Hematopoietic multipotent progenitor cell treated with erythropoietin and hydrocortisone succinate and interleukin-3 and kit ligand, for 8 days (in vitro differentiated cells): ENCODE measurements at places on chromosomes 2 and 18.

GRCh38 chr18:49052891-49053644, 102.3 kb upstream of the SMAD7 start:
- peak; percentile 50 for DNase-seq

DNA sequence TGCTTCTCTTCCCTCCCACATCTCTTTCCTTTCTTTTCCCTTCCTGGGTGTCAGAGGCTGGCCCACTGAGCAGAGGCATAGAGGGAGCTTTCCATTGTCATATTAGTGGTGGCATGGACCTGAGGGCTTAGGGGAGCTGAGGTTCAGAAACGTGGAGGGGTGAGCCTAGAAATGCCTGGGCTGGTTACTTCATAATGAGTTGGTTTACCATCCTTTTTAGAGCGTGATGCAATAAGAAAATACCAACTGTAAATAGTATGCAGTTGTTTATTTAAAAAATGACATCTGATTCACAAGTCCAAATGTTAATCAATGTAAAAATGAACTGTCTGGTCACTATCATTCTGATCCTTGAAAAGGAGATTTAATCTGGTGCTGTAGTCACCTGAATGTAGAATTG, 46.3 kb downstream of the MYO1B start:
- DNase-seq = no peak

- no peak for DNase-seq
Measured at GRCh38 chr2:65396348-65397026, 35.9 kb downstream of the SPRED2 start.

- DNase-seq = no peak
Measured at GRCh38 chr2:25589676-25590205, 83.6 kb downstream of the DTNB start.

DNA sequence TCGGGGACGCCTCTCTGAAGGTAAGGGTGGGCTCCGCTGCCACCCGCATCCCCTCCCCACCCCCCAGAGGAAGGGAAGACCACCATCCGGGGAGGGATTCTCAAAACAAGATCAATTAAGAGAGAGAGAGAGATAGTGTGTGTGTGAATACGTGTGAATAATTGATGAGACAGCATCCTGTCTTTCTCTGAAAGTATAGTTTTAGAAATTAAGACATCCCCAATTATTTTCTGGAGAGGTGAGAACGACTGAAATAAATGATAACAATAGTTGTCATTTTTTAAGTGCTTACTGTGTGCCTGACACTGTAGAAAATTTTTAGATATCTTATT, 751 bp downstream of the IL18R1 start:
- DNase-seq = no peak
